ENCODE measurements at places on chromosomes 3 and 15.

GRCh38 chr3:120568202-120568531, 28.0 kb upstream of the NDUFB4 start:
- no peak for DNase-seq

GRCh38 chr3:52310861-52311575, 5.1 kb upstream of the DNAH1 start:
- no peak for DNase-seq

GRCh38 chr3:81764665-81765064, 3.2 kb upstream of the GBE1 start:
- no peak for DNase-seq

DNA sequence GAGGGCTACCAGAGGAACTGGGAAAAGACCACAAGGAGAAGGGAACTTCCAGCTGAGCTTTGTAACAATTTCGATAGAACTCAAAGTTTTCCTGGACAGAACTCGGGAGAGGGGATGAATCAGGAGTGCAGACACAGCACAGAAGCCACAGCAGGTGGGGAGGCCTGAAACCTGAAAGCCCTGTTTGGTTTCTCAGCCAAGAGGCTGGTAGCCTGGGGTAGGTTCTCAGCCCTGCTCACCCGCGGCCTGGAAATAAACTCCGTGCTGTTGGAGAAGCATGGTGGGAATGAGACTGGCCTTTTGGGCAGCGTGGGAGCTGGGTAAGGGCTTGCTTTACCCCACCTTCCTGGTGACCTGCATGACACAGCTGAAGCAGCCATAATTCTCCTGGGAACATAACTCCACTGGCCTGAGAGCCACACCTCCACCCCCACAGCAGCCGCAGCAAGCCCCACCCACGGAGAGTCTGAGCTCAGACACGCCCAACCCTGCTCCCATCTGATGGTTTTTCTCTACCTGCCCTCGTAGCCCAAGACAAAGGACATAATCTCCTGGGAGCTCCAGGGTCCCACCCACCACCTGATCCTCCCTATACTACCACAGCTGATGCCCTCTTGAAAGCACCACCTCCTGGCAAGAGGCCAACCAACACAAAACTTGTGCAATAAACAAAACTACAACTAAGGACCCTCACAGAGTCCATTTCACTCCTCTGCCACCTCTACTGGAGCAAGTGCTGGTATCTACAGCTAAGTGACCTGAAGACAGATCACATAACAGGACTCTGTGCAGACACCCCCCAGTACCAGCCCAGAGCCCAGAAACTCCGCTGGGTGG, 52.5 kb upstream of the CHRM5 start:
- peak; percentile 94 for DNase-seq

DNA sequence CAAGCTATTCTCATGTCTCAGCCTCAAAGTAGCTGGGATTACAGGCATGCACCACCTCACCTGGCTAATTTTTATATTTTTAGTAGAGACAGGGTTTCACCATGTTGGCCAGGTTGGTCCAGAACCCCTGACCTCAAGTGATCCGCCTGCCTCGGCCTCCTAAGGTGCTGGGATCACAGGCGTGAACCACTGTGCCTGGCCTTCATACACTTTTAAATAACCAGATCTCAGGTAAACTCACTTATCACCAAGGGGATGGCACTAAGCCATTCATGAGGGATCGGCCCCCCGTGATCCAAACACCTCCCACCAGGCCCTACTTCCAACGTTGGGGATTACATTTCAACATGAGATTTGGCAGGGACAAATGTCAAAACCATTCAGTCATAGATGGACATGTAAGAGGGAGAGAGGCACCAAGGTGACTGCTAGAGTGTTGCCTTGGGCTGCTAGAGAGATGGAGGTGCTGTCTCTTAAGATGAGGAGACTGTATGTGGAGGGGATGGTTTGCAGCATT, 13.3 kb upstream of the DOCK3 start:
- DNase-seq = no peak

GRCh38 chr3:187039723-187040414, 99.4 kb downstream of the RPL39L start:
- no peak for DNase-seq

- DNase-seq = no peak
Observed at GRCh38 chr3:168077091-168077490, 18.6 kb downstream of the GOLIM4 start.

DNA sequence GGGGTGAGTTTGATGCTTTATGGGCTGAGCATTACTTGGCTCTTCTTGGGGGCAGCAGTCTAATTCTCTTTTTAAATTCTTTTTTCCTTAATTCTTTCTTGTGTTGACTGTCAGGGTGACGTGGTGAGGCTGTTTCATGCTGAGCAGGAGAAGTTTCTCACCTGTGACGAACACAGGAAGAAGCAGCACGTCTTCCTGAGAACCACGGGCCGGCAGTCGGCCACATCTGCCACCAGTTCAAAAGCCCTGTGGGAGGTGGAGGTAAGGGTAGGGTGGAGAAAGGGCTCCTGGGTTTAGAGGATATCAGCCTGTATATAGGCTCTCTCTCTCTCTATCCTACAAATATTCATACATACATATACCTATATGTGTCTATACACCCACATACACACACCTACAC, 152.3 kb downstream of the ITPR1 start:
- DNase-seq = no peak

- DNase-seq = no peak
Observed at GRCh38 chr15:75945953-75946352, 42.3 kb downstream of the FBXO22 start.

GRCh38 chr3:4841225-4841624, 138.0 kb upstream of the BHLHE40 start:
- no peak for DNase-seq

GRCh38 chr3:174755833-174756829, 103.0 kb upstream of the NAALADL2 start:
- no peak for DNase-seq

DNA sequence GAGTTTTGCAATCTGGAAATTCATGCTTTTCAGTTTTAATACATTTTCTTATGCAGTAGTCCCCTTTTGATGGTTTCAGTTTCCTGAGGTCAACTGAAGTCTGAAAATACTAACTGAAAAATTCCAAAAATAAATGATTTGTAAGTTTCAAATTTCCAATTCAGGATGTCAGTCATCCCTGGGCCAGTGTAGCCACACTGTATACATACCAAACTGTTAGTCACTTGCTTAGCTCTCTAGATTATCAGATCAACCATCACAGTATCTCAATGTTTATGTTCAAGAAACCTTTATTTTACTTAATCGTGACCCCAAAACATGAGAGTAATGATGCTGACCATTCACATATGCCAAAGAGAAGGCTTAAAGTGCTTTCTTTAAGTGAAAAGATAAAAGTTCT, 715.5 kb downstream of the GBE1 start:
- DNase-seq = no peak

- no peak for DNase-seq
Observed at GRCh38 chr3:127395663-127396355, 108.0 kb upstream of the PRR20G start.

GRCh38 chr3:189786479-189787064, 155.4 kb downstream of the TP63 start:
- DNase-seq = no peak

DNA sequence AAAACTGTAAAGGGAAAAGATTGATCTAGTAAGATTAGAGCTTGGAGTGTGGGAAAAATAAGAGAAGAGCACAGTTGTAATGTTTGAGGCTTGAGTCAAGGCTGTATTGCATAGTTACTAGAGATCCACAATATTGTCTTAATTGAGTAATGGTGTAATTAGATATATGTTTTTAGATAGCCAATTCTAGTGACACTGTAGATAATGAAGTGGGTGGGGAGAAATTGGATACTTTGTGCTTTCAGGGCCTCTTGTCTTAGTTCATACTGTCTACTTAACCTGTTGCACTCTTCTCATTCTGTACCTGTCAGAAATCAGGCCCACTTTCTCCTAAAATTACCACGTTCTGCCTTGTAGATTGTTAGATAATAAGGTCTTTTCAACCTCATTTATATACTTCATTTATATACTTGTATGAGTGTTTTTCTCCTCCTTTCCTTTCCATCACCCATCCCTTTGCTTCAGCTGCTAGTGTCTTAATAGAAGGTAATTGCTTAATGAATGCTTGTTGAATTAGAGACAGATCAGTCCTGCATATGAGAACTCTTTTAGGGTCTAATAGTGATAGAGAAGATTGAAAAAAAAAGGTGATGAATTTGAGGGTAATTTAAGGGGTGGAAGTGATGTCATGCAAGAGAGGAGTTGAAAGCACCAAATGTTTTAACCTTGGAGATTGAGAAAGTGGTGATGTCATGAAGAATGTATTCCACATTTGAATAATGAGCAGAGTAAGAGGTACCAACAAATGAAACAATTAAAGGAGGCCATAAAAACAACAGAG, 32.0 kb downstream of the PIK3CA start:
- DNase-seq = peak; percentile 38

DNA sequence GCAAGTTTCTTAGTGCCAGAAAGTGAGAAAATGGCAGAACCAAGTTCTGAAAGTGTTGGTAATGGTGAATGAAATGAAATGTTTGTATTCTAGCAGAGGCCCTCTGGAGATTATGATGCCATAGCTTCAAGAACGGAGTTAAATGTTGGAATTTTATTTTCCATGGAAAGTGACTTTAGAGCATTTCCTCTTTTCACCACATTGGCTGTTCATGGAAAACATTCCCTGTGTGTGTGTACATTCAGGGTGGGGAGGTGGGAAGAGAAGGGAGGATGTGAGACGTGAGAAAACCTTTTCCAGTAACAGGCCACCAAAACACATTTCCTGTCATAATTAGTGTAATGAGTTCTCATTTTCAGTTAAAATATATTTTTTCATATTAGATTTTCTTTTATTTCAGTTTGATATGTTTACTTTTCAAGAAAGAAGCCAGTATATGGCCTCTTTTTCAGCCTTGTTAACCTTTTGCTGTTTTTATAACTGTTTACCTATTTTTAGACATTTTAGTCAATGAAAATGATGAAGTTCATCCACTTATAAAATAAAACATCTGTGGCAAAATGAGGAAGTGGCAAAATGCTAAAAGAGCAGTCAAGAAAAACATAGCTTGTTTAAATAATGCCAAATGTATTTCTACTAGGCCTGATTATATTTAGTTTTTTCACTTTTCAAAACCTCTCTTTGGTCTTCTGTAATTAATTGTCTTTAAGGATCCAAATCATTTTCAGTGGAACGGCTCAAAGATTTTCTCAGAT, 21.6 kb downstream of the SAMMSON start:
- DNase-seq = no peak

DNA sequence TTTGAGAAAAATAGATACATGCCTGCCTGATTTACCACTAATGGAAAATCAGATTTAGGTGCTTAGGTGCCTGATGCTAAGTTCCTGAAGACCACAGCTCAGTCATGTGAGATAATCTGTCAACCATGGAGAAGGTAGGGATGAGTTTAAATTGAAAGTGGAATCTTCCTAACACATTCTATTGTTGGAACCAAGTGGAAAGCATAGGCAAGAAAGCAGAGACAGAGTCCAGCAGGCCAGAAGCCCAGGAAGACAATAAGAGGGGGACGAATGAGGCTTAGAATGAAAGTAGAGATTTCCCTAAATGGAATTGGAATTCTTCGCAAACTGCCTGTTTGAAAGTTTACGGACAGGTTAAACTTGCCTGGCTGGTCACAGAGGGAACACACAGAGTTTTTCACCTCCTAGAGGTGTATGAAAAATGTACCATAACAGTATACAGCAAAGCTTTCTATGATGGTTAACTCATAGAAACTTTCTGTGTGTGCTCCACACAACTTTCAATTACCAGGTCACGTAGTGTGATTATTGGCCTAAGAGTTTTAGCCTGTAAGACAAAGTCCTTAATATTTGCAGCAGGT, 453.8 kb upstream of the KCNMB2 start:
- DNase-seq = no peak

- DNase-seq = no peak
Observed at GRCh38 chr3:61772456-61772855, 211.1 kb downstream of the PTPRG start.

DNA sequence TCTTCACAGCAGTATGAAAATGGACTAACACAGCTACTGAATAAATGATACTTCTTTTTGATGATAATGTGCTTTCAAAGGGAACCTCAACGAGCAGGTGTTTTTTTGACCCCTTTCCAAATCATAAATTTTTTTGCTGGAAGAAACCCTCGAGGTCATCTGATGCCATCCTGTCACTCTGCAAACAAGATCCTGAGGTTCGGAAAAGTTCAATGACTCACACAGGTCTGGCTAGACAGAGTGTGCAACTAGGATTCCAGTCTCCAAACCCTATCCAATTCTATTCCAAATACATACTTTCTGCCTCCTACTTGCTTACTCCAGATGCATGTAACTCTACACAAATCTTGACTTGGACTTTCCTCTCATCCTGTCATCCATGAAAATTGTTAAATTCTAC, 124.7 kb downstream of the NEDD4 start:
- DNase-seq = no peak

DNA sequence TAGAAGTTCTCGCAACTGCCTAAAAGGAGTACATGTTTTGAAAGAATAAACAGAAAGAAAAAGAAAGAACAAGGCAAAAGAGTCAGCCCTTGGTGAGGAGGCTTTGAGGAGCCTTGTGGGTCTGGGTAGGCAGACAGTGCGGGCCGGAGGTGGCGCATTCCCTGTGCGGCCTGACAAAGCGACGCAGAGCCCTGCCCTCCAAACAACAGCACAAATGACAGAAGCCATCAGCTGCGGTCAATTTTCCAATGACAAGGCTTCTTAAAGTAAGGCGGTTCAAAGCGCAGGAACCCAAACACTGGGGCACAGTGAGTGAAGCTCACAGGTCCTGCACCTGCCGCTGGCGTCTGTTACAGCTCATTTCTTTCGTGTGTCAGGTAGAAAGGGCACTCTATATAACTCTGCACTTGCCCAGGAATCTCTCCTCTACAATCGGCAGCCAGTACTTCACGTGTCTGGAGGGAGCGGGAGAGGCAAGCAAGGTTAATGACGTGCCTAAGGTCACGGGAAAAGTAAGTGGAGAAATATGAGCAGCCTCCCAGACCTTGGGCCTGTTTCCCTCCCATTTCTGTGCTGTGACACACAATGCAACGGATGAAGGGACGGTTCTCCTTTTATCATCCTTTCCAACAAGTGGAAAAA, 178.1 kb downstream of the OPA1 start:
- DNase-seq = no peak

- peak; percentile 71 for DNase-seq
Observed at GRCh38 chr15:57537072-57537471, 54.6 kb upstream of the MYZAP start.

GRCh38 chr3:159748425-159748824, 240.2 kb upstream of the IL12A start:
- no peak for DNase-seq

GRCh38 chr15:99421172-99421656, 144.6 kb upstream of the MEF2A start:
- DNase-seq = peak; percentile 4

GRCh38 chr3:71998995-71999673, 214.2 kb upstream of the PROK2 start:
- no peak for DNase-seq

- no peak for DNase-seq
Observed at GRCh38 chr15:47337836-47338235, 379.5 kb upstream of the SEMA6D start.

DNA sequence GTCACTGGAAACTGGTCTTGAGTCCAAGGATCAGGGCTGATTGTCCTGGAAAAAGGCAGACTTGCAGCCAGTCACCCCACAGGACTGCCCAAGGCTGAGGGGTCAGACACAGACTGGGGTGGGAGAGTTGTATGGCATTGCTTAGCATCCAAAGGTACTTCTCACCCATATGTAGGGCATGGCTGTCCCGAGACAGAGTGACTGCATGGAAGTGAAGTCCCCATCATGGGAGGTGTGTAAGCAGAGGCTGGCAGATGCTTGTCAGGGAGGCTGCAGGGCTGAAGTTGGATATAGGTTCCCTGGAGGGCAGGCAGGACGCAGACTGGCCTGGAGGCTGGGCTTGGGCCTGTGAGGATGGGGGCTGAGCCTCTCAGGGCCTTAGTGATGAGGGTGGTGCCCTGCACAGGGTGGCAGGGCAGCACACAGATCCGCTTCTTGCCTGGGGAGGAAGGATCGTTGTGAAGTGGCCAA, 31.1 kb downstream of the PSTPIP1 start:
- no peak for DNase-seq
